Upper lobe of right lung (tissue), 1 donor: ENCODE measurements at places on chromosomes 13 and 19.

- DNase-seq = peak; percentile 22
These were observed 290.4 kb downstream of the TEX29 start for GRCh38 chr13:111610879-111611278.

DNA sequence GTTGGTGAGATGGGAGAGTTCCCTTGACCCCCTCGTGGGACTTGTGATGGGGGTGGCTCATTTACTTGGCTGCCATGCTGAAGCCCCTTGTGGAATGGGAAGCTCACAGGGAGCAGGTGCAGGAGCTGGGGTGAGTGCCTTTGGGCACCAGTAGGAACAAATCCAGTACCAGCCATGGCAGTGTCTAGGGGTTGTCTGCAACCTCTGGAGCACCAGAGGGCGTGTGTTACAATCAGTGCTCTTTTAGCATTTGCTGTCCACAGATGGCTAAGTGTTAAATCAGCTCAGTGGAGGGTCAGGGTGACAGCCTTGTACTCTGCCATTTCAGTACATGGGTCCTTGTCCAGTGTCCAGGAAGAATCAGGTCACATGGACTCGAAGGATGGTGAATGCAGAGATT is 75.6 kb downstream of the ATP8A2 start:
- no peak for DNase-seq

DNA sequence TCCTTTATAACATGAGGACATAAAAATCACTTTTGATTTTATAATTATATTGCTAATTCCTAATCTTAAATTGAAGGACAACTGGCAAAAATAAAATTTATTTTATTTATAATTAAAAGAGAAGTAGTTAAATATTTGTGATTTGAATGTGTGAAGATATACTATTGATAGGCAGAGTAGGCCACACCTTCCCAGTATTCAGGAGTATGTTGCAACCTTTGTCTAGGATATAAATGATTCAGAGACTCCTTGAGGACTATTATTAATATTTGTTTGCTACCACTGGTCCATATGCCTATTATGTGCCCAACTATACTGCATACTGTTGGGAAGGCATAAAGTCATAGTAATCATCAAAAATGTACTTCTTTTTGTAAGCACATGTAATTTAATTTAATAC is 94.2 kb downstream of the CDADC1 start:
- no peak for DNase-seq

DNA sequence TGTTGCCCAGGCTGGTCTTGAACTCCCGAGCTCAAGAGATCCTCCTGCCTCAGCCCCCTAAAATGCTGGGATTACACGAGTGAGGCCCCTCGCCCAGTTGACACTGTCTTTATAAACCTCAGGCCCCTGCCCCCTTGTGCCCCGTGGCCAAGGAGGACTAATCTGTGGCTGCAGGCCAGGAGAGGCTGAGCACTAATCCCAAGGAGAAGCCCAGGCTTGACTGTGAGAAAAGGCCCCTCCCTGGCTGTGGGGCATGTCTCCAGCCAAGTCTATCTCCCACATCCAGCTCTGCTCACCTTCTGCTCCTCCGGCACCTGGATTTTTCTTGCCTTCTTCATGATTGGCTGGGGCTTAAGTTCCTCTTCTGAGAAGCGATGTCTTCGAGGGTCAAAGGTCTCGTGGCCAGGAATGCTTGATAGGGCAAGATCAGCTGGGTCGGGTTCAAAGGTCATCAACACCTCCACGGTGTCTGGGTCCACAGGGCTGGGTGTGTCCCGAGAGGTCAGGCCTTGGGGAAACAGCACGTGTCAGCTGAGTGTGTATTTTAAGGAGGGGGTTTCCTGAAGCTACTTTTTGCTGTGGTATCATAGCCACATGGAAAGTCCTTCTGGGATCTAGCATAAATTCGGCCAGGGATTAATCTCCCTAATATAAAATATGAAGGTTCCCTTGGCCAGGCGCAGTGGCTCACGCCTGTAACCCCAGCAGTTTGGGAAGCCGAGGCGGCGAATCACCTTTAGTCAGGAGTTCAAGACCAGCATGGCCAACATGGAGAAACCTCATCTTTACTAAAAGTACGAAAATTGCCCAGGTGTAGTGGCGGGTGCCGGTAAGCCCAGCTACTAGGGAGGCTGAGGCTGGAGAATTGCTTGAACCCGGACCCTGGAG is 3.8 kb downstream of the DBP start:
- DNase-seq = no peak

DNA sequence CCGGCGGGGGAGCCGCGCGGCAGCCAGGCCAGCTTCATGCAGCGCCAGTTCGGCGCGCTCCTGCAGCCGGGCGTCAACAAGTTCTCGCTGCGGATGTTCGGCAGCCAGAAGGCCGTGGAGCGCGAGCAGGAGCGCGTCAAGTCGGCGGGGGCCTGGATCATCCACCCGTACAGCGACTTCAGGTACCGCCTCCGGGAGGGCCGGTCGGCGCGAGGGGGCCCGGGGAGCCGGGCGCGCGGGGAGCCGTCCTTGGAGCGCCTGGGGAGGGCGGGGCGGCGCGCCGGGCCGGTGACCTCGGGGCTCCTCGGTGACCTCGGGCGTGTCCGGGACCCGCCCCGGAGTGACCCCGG is 690 bp downstream of the HCN2 start:
- DNase-seq = no peak

DNA sequence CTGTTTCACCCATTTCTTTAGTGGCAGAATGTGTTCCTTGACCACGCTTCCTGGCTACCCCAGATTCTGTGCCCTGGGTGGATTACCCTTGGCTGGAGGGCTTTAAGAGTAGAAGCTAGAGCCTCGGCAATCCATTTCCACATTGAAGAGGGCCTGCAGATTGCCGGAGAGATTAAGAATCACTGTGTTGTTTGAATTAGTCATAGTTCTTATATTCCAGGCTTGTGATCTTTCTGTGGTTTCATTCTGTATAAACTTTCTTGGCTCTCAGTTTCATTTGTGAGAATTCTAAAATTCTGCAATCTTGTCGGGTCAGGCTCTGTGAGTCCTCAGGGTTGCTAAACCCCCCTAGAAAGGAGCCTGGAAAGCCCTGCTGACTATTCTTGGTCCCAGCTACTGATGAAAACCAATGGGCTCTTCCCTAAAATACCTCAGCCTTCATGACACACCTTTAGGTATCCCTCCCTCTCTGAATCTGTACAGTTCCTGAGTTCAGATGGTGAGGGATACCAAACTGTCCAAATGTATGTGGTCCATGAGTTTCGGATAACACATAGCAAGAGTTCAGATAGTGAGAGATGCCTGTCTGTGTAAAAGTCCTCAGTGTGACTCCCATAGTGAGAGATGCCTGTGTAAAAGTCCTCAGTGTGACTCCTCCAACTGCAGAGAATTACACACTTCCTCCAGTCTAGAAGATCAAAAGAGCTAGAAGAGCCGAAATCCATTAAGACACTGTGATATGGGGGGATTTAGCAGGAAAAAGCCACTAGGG is 4.3 kb downstream of the PHF11 start:
- DNase-seq = no peak

DNA sequence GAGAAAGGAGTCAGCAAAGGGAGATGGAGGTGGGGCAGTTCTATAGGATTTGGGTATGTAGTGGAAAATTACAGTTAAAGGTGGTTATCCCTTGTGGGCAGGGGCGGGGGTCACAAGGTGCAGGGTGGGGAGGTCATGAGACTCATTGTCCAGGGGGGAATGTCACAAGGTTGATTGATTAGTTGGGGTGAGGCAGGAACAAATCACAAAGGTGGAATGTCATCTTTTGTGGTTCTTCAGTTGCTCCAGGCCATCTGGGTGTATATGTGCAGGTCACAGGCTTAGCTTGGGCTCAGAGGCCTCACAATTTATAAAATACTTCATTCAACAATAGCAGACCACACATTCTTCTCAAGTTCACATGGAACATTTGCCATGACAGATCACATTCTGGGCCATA is 109.6 kb downstream of the ATP11A start:
- DNase-seq = no peak

- peak; percentile 41 for DNase-seq
These were observed 2.9 kb downstream of the ZNF835 start for GRCh38 chr19:56668676-56669075.

- no peak for DNase-seq
These were observed 248.5 kb downstream of the SLITRK1 start for GRCh38 chr13:83633746-83634145.

GRCh38 chr19:17778968-17779929 is 15.7 kb upstream of the B3GNT3 start:
- no peak for DNase-seq

DNA sequence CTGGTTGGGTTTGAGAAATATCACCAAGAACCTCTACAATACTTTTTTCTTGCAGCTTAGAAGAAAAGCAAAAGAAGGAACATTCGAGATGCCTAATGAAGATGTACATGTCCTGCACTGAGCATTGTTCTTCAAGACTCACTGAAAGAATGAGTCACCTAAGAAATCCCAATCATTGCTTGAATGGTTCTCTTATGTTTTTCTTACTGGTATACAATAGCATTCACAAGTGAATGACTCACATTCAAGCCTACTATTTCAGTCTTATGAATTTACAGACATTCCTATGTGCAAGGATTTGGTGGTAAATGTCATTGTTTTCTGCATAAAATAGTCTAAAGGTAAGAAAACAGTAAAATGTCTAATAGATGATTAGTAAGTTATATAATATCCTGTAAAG is 594.6 kb downstream of the PCDH9 start:
- no peak for DNase-seq

DNA sequence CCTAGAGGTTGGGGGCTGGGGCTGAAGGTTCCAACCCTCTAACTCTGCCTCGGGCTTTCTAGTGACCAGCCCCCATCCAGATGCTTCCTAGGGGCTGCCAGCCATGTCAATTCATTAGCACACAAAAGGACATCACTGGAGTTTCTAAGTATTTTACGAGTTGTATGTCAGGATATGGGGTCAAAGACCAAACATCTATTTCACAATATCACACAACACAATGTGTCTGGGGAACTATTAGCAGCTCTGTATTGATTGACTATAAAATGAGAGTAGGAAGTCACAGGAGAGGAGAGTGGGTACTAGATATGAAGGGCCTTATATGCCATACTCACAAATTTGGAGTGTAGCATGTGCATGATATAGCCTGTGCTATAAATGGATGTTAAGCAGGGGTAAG is 42.1 kb downstream of the LPAR6 start:
- no peak for DNase-seq

GRCh38 chr19:42558450-42559150 is 30.3 kb upstream of the CEACAM1 start:
- DNase-seq = no peak

- no peak for DNase-seq
These were observed 712 bp upstream of the RINL start for GRCh38 chr19:38878575-38879399.

DNA sequence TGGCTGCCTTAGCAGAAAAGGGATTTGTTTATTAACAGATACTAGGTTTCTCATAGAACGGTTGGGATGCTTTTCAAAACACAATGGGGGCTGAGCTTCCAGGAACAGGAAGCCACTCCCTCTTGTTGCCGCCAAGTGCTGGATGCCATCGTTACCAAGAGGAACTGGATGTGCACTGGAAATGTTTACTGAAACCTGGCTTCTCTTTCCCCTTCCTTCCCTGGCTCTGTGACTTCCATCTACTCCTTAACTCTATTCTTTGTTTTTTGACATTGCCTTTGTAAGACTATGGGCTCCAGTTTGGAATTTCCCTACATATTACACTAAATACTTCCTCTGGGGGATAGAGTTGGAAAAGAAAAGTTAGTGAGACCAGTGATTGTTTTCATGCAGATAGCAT is 11.7 kb upstream of the KL start:
- no peak for DNase-seq

- DNase-seq = peak; percentile 82
These were observed 9.1 kb downstream of the ZNF653 start for GRCh38 chr19:11496391-11497163.

- no peak for DNase-seq
These were observed 54.9 kb upstream of the SLITRK6 start for GRCh38 chr13:85853901-85854663.

- no peak for DNase-seq
These were observed 70.6 kb downstream of the ATP11A start for GRCh38 chr13:112760435-112760834.

GRCh38 chr19:31511696-31512095 is 162.5 kb upstream of the TSHZ3 start:
- no peak for DNase-seq

DNA sequence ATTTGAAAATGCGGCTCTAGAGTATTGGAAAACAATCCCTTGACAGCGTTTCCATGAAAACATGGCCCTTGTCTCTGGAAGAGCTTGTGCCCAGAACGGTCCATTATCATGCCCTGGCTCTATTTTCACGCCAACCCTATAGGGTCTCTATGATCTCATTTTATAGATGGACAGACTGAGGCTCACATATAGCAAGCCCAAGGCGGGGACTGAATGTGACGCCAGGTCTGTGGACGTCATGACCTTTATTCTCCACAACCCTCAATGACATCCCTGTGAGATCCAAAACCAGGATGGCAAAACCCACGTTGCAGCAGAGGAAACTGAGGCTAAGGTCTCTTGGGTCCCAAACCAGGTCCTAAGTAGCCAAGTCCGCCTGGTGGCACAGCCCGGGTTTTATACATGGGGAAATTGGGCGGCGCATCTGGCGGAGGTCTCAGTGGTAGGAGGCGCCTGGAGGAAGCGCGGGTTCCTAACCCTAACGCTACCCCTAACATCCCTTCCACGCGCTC is 425 bp upstream of the COLGALT1 start:
- DNase-seq = no peak

DNA sequence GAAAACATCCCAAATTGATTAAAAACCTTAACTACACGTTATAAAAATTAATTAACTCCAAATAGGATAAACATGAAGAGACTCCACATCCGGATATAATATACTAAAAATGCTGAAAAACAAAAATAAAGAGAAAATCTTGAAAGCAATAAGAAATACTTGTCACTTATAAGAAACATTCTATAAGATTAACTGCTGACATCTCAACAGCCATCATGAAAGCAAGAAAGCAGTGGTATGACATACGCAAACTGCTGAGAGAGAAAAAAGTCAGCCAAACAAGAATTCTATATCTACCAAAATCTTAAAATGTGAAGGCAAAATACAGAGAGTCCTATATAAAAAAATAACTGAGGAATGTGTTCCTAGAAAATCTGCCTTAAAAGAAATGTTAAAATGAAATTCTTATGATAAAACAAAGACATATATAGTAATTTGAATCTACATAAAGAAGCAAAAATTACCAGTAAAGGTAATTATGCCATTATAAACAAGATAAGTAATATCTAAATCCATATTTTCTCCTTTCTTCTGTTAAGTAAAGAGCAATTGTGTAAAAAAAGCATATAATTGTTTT is 1851.1 kb downstream of the PCDH9 start:
- DNase-seq = no peak

DNA sequence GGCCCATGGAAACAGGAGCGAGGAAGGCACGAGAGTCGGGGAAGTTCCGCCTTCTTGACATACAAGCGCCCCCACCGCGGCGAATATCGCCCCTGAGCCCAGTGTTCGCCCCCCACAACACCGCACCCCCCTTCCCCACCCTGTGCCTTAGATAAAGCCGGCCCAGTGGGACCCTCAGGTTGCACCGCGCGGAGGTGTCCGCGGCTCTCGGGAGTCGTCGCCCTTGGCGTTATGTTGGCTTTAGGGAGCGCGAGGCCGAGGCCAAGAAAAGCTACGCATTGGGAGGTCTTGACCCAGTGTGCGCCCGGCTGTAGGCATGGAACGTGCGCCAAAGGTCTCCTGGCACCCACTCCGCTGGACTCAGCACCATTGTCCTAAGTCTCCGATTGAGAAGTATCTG is 603 bp upstream of the ZNF132 start:
- DNase-seq = no peak

GRCh38 chr19:46283771-46284170 is 13.1 kb upstream of the HIF3A start:
- DNase-seq = no peak

GRCh38 chr19:17803264-17803896 is 8.4 kb downstream of the B3GNT3 start:
- no peak for DNase-seq
